NCI-H748 treated with DMSO at 0.1 percent for 48 hours (cell line): ENCODE measurements at places on chromosomes 12 and 14.
A peak's percentile ranks its signal among the peaks of the same experiment; 100 is the strongest.

DNA sequence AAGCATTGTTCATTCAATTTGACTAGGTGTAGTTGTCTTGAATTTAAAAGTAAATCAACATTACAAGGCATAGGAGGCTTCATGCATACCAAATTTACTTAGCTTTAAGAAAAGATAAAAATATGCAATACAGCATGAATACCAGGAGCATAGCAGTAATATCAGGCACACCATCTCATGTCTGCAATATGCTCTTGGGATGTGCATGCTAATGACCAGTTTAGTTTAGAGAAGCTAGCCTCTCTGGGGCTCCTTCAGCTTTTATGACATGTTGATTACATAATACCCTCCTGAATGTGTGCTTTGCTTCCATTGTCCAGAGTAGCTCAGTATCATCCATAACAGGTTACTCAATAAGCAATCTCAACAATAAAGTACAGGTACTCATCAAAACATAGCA, 497.2 kb downstream of the FLRT2 start:
- DNase-seq: no peak

GRCh38 chr14:37844614-37845013, 249.2 kb downstream of the TTC6 start:
- no peak for DNase-seq

- no peak for DNase-seq
Observed at GRCh38 chr12:42705863-42706262, 116.3 kb upstream of the PRICKLE1 start.

DNA sequence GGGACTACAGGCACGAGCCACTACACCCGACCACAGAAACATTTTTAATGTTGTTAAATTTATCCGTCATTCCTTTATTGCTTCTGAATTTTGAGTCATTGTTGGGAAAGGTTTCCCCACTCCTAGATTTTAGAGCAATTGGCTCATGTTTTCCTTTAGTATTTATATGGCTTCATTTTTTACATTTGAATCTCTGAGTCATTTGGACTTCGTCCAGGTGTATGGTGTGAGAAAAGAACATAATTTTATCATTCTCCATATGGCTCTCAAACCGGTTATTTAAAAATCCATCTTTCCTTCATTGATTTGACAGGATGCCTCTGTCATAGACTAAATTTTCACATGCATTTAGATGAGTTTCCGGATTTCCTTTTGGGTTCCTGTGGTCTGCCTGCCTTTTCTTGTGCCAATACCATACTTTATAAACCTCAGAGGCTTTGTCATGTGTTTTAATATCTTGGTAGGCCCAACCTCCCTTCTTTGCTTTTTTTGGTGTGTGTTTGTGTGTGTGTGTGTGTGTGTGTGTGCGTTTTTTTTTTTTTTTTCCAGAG, 30.9 kb downstream of the LRTM2 start:
- DNase-seq: no peak

DNA sequence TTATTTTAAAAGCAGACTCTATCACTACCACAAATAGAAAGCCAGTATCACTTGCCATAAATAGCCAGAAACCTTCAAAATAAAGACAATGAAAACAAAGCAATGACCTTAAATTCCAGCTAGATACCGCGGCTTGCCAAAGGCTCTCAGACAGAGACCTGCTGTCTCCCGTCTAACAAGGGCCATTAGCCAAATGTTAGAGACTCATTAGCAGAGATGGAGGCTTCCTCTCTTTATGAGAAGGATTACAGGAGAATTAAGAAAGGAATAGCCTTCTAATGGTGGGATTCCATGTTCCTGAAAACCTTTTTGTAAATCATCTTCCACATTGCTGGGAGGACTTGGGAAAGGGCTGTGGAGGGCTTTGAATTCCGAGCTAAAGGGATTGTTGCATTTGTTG, 206.7 kb downstream of the AACS start:
- DNase-seq: no peak

GRCh38 chr14:95337041-95337595, 17.4 kb upstream of the CLMN start:
- DNase-seq: no peak

- peak; percentile 45 for DNase-seq
Observed at GRCh38 chr12:117854339-117855012, 114.3 kb downstream of the KSR2 start.

- no peak for DNase-seq
Observed at GRCh38 chr14:36390718-36391117, 70.3 kb upstream of the MBIP start.

- no peak for DNase-seq
Observed at GRCh38 chr12:72738811-72739210, 466.6 kb downstream of the TRHDE start.

GRCh38 chr14:60648934-60649874, at the start of gene SIX1:
Gene SIX1, minus strand, starts transcription at chr14:60649477. Its CDS starts 288 bp downstream, at chr14:60649189.
- peak; percentile 89 for DNase-seq

DNA sequence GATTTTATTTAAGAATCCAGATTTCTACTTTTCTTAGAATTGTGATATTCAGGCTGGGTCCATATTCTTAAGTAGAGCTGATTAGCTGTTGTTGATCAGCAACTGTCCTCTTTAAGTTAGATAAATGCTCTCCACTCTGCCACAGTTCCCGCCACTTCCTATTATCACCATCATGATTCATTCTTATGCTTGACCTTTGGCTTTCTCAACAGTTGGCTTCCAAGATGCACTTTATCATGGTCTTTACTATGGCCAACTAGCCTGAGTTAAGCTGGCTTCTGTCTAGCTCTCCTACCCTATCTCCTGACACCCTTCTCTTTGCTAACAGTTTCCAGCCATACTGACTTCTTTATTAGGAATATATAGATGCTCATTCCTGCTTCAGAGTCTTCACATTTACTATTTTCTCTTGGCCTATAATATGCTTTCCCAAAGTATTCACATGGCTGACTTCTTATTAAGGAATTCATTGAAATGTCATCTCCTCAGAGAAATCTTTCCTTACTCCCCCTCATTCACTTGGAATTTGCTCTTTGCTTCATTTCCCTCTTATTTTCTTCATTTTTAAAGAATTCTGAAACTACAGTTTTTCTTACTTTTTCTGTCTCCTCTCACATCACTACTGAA, 149.0 kb upstream of the IGF1 start:
- no peak for DNase-seq

DNA sequence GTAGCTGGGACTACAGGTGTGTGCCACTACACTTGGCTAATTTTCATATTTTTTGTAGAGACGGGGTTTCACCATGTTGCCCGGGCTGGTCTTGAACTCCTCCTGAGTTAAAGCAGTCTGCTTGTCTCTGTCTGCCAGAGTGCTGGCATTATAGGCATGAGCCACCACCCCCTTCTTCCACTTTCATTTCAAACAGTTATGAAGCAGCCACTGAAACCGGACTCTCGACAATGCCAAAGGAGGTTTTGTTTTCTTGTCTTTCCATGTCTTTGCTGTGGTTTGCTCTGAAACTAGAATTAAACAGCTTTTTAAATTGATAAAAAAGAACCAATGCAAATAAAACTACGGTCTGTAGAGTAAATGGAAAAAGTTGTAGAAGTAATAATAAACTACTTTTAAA, 30.4 kb downstream of the RAP1B start:
- DNase-seq: no peak

- DNase-seq: peak; percentile 87
Observed at GRCh38 chr12:92065018-92065499, 80.6 kb downstream of the BTG1 start.

DNA sequence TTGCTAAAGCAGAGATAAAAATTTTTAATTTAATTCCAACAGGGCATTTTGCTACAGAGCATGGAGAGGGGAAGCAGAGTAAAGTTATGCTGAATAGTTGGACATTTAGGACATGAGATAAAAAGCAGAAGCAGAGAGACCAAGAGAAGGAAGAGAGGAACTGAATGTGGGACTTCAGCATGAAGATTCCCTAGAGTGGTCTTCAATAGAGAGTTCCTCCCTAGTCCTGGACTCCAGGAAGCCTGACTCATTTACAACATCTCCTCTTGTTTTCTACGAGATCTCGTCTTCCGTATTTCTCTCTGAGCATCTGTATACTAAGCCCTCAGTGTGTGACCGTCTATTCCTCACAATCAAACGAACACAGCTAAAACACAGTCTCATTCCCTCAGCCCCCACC, 35.2 kb upstream of the IFT81 start:
- no peak for DNase-seq

DNA sequence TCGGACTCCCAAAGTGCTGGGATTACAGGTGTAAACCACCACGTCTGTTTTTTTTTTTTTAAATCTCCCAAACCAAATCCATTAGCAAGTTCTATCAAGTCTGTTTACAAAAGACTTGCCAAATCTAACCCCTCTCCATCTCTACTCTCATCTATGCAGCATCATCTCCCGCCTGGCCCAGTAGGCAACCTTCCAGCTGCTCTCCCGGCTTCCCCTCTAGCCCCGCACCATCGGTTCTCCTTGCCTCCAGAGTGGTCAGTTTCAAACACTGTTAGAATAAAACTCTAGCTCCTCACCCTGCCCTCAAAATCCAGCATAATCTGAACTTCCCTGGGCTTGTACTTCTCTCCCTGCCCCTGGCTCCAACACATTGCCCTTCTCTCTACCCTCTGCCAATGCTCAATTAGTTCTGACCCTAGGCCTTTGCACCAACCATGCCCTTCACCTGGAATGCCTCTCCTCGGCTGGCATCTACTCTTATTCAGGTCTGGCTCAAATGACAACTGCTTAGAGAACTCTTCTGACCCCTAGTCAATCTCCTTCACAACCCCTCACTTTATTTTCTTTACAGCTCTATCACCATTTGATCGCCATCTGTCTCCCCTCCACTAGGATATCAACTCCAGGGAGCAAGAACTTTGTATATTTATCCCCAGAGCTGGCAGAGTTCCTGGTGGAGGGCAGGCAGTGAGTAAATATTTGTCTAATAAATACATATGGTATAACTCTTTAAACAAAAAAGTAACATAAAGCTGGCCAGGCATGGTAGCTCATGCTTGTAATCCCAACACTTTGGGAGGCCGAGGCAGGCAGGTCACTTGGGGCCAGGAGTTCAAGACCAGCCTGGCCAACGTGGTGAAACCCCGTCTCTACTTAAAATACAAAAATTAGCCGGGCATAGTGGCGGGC, 4.9 kb downstream of the WSB2 start:
- DNase-seq: no peak

GRCh38 chr14:97641827-97642226, 844.6 kb downstream of the VRK1 start:
- DNase-seq: no peak

- DNase-seq: no peak
Observed at GRCh38 chr12:103326190-103326589, 169.6 kb downstream of the C12orf42 start.

GRCh38 chr12:64621257-64621942, 11.1 kb downstream of the RASSF3 start:
- no peak for DNase-seq

- no peak for DNase-seq
Observed at GRCh38 chr14:75067212-75067611, 2.2 kb upstream of the ZC2HC1C start.

- no peak for DNase-seq
Observed at GRCh38 chr12:59240048-59240447, 319.7 kb upstream of the LRIG3 start.

DNA sequence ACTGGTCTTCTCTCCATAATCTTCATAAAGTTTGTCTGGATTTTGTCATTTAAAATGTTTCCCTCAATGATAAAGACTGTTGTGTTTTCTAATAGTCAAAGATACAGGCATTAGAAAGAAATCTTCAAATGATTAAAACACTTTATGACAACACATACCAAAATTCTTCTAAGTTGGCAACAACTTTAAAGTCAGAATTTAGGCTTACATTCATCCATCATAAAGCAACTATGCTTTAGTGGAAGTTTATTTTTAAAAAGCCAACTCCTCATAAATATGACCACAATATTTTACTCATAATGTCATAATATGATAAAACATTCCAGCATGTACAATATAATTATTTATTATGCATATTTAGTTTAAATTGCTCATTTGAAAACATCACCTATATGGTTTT, 17.2 kb upstream of the CCER1 start:
- DNase-seq: no peak

GRCh38 chr12:13436696-13437391, 240.3 kb downstream of the EMP1 start:
- no peak for DNase-seq

DNA sequence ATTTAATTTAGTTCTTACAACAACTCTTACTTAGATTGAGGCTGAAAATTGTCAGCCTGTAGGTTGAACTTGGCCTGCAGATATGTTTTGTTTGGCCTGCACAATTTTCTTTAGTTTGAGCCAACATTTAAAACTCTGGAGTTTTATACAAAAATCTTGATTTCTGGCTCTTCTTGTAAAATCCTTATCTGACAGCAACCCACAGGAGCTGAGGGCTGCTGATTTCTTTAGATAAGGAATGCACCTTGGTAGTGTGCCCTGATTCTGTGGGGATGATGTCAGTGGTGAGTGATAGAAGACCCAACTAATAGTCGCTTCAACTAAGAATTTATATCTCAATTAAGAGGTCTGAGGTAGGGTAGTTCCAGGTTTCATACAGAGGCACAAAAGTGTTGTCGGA, 49.5 kb downstream of the SOCS2 start:
- no peak for DNase-seq

DNA sequence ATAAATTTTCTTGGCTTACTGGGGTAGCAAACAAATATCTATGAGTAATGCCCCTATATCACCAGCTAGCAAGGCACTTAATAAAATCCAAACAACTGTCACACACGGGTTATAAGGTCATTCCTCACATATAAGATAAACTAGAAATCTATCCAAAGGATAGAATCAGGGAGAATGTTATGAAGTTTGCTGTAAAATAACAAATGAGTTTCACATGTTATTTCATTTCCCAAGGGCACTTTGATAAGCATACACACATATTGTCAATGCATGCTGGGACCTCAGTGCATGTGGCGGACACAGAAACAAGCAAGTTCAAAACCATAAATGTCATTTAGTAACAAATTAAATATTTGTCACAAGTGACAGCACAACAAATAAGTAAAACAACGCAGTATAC, 429.4 kb downstream of the GXYLT1 start:
- DNase-seq: no peak

DNA sequence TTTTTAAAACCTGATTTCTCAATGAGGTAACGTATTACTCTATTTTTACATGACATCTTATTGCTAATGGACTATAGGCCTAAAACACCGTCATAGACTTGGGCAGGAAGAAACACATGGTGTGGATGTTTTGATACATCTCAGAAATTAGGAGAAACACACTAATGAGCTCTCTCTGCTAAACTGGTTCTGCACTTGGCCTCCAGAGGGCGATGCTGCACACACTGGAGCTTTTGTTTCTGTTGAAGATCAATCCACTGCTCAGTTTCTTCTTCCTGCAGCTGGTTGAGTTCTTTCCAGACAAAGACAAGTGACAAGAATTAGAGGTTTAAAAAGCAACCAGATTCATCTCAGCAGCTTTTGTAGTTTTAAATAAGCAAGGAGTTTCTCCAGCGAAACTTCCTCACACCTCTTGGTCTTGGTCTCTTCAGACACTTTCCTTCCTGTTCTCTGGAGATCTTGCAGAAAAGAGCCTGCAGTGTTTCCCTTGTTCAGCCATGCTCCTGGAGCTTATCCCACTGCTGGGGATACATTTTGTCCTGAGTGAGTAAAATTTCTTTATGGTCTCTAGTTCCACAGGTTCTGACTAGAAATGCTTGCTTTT, 178.5 kb upstream of the OR4E1 start:
- DNase-seq: no peak
